Tibial nerve (tissue), 4 donors: ENCODE measurements at places on chromosomes 2 and 18. TPM values are rescaled to one million over a fixed set of nuclear protein-coding genes. Genes with fewer than 3 reads are reported as not detected.

DNA sequence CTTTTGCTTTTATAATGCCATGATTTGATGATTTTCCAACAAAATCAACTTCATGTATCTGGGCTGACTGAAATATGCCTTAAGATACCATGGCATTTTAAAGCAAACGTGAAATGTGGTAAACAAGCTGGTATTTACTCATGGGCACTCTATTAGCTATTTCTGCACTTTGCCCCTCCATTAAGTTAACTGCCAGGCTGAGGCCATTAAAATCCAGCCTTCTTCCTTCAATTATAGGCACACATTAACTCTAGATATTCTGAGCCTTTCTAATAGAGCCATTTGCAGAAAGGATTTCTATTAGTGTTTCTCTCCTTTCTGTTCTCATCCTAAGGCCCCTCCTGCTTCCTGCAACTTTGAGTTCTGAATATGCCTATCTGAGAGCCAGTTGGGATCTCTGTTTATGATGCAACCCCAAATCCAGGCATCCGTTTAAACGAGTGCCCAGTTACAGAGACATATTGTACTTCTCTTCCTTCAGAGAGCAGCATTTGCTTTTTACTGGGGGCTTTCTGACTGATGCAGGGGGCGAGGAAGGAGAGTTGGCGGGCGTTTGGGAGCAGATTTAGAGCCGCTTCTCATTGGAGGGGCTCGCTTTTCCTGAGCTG, 1.6 kb upstream of the KCNJ3 start:
- no peak for DNase-seq

DNA sequence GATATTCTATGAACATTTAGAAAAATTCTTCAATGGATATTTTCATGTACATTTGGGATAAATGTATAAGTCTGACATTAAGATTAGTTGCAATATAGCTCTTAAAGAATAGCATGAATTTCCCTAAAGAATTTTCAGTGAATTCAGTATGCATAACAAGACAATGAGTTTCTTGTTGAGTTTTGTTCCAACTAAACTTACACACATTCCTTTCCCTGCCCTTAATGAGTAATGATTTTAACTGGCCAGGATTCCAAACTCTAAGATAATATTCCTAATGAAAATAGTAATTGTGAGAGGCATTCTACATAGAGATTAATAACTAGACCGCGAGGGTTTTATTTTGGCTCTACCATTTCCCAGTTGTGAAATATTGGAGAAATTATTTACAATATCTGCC, 390.3 kb upstream of the GALNT5 start:
- DNase-seq, result no peak

- DNase-seq, result no peak
These were observed 775 bp downstream of the WDR12 start for GRCh38 chr2:202910698-202911097.

GRCh38 chr2:101617188-101617587, 80.3 kb upstream of the MAP4K4 start:
- no peak for DNase-seq

DNA sequence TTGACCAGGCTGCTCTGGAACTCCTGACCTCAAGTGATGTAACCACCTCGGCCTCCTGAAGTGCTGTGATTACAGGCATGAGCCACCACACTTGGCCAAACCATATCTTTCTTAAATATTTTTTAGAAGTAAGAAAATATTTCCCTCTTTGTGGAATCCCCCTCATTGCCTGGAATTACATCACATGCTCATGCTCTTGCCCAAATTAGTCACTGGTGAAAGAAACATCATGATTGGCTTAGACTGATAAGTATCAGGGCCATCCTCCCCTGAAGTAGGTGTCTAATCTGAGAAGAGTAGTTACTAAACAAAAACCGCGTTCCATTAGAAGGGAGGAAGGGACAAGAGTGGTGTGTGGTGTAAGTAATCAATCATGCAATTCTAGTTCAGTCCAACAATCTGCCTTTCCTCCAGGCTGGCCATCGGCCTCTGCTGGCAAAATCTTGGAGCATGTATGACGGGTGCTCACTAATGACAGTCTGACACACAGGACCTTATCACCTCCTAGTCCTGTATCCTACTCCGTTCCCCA, 52.3 kb upstream of the SCG2 start:
- no peak for DNase-seq

DNA sequence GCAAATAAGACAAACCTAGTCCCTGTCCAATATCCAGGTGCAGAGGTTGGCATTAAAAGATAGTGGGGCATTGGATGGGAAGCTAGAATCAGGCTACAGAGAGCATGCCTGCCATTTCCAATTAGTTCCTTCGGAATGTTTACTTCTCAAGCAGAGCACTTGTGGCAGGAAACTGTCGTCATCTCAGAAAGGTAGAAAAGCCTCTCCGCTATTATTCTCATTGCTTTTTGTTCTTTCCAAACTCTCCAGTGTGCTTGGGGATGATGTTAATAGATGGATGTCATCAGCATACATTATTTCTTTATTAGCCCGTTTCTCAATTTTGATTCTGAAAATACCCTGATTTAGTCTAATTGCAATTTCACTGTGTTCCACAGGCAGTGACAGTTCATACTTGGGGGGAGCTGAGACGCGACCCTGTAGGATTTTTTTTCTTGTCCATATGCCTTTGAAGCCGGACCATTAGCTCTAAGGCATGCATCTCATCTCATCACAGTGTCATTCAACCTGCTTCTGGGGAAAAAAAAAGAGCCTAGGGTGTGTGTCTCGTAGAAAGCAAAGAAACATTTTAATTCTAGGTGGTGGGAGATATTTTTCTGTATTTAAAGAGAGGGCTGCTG, 7.7 kb downstream of the ASB18 start:
- no peak for DNase-seq

DNA sequence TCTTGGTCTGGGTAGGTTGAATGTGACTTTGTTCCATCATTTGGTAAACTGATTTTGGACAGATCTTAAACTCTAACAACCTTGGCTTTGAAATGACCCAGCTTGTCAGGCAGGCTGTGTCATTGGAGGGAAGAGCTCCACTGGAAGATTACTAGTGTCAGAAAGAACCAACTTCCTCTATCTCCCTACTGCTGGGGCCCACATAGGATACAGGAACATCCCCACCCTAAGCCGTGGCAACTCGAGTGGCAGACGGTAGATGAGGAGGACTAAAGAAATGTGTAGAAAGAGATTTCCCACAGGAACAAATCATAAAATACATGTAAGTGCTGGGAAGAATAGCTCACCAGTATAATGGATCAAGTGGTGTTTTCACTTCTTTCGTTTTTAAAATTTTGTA, 4.3 kb upstream of the G6PC2 start:
- no peak for DNase-seq

DNA sequence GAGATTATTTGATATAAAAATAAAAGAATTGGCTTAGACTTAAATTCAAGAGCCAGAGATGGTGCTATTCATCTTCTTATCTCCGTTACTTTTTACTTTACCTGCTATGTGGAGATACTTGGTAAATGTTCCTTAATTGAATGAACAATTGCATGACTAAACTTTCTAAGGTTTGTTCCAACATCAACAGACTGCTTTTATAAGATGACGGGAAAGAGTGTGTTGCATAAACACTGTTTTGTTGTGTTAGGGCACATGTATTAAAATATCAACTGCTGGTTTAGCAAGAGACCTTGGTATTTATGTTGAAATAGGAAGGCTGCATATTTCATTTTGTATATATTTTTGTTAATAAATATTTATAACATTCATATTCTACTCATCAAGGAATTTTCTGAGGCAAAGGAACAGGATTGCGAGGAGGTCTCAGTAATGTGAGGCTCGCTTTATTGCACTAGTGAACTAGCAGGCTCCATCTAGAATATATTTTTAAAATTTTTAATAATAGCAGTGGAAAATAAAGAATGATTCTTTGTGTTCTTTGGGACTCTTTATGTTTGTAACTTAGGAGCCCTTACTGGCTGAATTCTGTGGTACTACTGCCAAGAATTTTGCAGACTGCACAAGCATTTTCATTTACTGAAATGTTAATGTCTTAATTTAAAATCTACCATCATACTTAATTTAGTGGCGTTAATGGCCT, 10.7 kb upstream of the NFE2L2 start:
- no peak for DNase-seq

DNA sequence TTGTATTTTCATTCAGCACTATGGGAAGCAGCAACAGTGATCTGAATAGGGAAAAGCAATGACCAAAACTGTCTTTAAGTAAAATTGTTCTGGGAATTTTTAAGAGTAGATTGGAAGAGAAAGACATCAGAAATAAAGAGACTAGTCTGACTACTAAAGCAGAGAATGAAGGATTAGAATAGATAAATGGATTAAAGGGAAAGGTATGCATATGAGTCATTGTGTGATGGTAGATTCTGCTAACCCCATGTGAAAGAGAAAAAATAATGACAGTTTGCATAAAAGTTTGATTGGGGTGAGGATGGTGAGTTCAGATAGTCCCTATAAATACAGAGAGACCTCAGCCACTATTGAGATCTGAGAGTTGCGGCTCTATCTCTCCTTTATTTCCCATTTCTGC, 139.6 kb upstream of the DCC start:
- no peak for DNase-seq

GRCh38 chr2:72133721-72134407, 13.8 kb downstream of the CYP26B1 start:
- DNase-seq, result no peak

- no peak for DNase-seq
These were observed 108.6 kb upstream of the REV1 start for GRCh38 chr2:99598441-99598840.

The ZAP70 gene
- total RNA-seq, result 4.3 TPM

The APOB gene
- total RNA-seq, result 2.2 TPM

The BBS5 gene
- total RNA-seq, result 21.6 TPM

The ABHD1 gene
- total RNA-seq, result not detected

The TMEM237 gene
- 7.2 TPM for total RNA-seq
